ENCODE measurements at places on chromosomes 5 and 9.

DNA sequence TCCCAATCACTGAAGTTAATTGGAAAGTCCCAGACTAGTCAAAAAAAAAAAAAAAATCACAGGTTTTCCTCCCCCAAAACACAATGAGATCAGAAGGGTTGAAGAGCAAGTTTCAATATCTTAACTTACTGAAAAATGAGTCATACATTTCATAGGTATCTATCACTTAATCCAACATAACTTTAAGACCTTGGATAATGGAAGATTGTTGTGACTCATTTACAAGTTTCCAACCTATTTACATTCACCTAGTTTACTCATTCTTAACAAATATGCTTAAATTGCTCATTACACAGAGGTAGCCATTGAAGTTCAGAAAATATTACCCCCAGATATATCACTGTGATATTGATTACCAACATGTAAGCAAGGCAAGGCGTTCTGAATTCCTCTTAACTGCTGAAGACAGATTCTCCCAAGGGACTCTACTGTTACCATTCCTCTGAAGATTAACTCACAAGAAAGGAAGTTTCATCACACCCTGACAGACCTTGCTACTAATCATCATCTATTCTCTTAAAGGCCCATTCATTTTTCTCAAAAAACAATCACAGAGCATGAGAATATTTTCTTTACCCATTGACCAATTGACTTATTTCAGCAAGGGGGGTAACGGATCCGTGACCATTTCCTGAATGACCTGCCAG lies 563.8 kb downstream of the TLE1 start:
- no peak for DNase-seq

- DNase-seq, result no peak
These were observed 278.0 kb downstream of the ZSWIM6 start for GRCh38 chr5:61609840-61610677.

- DNase-seq, result no peak
These were observed 120.5 kb upstream of the NEK6 start for GRCh38 chr9:124137009-124137943.

DNA sequence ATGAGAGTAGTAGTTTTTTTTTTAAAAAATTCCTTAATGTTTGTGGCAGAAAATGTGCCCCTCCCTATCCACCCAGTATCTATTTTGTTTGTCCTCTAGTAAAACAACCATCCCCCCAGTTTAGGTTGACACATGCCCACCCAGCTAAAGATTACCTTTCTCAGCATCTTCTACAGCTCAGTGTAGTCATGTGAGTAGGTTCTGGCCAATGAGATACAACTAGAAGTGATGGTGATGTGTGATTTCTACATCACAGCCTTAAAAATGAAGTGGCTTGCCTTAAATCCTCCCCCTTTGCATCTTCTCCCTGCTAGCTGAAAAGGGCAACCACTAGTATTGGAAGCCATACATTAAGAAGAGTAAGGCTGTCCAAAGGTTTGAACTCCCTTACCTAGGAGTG lies 14.9 kb downstream of the CHD1 start:
- no peak for DNase-seq

- no peak for DNase-seq
These were observed 263.2 kb downstream of the GAS1 start for GRCh38 chr9:86684148-86684547.
